ENCODE measurements at places on chromosomes 1 and 21. TPM values are rescaled to one million over a fixed set of nuclear protein-coding genes. Genes with fewer than 3 reads are reported as not detected.

TLCD4 gene
- not detected for total RNA-seq

C4BPA gene
- not detected for total RNA-seq

OPRD1 gene
- total RNA-seq: not detected

DMBX1 gene
- total RNA-seq: 0.38 TPM

LDLRAD2 gene
- total RNA-seq: not detected

INAVA gene
- total RNA-seq: 0.45 TPM

PDC gene
- total RNA-seq: not detected

SLC1A7 gene
- not detected for total RNA-seq

TAS1R1 gene
- total RNA-seq: not detected

ANGPTL7 gene
- total RNA-seq: not detected

FAM229A gene
- total RNA-seq: 11.8 TPM

CSTB gene
- 55.6 TPM for total RNA-seq

ST6GALNAC5 gene
- total RNA-seq: not detected

HMGCS2 gene
- not detected for total RNA-seq

LMOD1 gene
- not detected for total RNA-seq

CBR3 gene
- total RNA-seq: 29.0 TPM

F13B gene
- not detected for total RNA-seq

CFHR4 gene
- not detected for total RNA-seq

TNFAIP8L2 gene
- 31.2 TPM for total RNA-seq

RIIAD1 gene
- not detected for total RNA-seq

ERICH3 gene
- 0.05 TPM for total RNA-seq

CD1B gene
- not detected for total RNA-seq

RASSF5 gene
- total RNA-seq: 213 TPM
